M059J (cell line): ENCODE measurements at places on chromosomes 2 and 18.

DNA sequence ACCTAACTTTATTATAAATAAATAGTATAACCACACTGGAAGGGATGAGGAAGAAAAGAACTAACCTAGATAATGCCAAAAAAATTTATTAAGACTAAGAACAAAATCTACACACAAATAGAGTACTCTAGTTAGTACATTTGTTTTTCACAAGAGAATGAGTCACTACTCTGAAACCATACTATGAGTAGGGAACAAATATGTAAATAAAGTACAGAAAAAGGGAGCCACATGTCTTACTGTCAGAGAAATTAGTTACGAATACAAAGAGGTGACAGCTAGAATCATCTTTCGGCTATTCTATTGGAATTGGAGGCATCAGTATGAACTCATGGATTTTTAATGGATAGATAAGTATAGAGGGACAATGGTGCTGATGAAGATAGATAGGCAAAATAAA, 150.5 kb downstream of the COPS8 start:
- DNase-seq = peak; percentile 55

DNA sequence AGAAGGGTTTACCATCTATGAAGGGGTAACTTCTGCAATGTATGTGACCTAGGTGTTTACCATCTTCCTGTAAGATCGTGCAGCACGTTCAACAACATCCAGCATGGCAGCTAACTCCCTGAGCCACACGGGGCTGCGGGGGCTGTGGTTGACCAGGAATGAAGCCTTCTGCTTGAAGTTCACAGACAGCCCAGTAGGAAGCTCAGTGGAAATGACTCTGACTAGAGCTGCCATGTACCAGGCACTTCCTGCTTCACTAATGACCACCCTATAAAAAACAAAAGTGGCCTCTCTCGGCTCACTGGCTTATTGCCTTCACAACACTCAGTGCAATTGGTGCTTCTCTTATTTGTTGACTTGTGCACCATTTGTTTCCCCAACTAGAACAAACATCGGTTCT, 99.7 kb upstream of the SMAD7 start:
- DNase-seq = no peak

- peak; percentile 72 for DNase-seq
Observed at GRCh38 chr2:150888337-150888736, 373.3 kb downstream of the RBM43 start.

DNA sequence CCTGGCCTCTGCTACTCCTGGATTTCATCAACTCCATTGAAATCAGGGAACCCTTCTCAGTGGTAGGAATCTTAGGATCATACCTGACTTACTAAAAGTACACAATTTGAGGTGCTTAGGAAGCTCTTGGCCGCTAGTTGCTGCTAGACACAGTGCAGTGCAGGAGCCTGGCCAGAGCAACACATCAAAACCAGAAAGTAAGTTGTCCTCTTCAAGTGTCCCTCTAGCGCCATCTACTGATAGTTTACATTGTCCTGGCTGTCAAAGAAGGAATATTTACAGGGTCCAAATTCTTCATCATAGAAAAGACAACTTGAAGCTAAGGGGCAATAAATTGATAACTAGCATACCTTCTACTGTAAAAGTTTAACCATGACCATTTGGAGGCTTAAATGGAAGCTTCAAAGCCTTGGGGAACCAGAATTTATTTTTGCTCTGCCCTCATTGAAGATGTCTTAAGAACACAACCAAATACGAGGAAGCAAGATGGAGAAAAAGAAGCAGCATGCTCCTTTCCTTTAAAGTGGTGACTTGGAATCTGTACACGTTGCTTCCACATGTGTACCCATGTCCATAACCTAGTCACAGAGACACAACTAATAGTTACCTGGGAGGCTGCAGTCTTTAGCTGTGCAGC, 889.1 kb upstream of the GCFC2 start:
- DNase-seq = peak; percentile 52

DNA sequence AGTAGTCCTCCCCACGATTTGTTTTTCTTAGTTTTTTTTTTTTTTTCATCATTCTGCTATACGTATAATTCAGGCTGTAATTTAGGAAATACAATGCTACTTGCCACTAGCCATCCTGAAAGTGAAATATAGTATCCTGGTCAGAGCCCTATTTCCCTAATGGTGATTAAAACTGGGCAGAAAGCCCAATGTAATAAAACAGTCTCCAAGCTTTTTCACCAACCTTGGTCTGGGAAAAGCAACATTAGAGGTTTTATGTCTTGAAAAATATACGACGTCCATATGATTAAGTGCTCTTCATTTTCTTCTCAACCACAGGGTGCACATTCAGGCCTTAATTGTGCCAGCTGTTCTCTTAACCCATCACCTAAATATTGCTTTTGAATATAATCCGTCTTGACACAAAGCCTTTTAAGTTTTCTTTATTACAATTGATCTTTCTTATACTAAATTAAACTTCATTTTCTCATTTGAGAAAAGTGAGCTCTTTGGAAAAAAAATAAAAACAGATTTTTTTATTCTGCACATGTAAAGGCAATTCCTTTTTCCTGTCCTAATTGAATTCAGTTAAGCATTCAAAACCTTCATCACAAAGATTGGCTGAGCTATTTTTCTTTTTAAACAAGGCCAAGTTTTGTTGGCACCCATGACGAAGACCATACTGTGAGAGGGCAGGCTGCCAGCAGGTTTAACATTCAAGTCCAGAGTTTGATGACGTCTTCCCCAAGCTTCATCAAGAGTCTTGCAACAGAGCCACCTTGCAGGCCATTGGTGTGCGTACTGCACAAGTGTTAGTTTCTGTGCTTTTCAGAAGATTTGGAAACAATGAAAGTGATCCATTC, 52.7 kb downstream of the MAP2 start:
- DNase-seq = peak; percentile 51

DNA sequence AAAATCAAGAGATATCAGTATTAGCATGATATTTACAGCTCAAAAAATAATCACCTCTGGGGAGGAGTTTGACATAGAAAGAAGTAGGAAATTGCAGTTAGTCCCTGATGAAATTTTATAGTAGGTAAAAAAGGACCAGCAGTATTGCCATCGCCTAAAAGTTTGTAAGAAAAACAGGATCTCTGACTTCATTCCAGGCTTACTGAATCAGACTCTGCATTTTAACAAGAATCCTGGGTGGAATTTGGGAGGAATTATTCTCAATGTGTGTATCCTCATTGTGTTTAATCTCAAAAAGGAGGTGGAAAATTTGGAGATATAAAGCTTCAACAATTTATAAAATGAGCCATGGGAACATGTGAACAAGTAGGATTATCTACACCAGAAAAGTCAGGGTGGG, 31.2 kb upstream of the STAT1 start:
- no peak for DNase-seq

DNA sequence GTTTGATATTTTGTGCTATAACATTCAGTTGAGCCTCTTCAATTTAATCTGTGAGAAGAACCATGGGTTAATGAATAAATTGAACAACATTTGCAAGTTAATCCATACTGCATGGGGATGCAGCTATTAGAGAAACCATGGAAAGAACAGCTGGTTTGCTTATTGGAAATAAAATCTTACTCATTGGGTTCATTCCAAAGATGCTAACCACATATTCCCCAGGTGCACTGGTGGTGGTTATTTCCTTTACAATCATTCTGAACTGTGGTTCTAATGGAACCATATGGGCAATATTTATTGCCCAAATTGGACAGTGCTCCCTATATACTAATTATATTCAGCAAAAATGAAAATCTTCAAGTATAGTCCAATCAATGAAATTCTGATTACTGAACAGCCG, 1200.4 kb upstream of the CDH2 start:
- no peak for DNase-seq

DNA sequence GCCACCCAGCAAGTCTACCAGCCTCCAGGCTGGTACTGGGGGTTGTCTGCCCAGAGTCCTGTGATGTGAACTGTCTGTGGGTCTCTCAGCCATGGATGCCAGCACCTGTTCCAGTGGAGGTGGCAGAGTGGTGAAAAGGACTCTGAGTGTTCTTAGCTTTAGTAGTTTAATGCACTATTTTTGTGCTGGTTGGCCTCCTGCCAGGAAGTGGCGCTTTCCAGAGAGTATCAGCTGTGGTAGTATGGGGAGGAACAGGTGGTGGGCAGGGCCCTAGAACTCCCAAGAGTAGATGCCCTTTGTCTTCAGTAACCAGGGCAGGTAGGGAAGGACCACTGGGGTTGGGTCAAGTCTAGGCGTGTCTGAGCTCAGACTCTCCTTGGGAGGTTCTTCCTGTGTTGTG, 356.7 kb downstream of the STK39 start:
- no peak for DNase-seq

DNA sequence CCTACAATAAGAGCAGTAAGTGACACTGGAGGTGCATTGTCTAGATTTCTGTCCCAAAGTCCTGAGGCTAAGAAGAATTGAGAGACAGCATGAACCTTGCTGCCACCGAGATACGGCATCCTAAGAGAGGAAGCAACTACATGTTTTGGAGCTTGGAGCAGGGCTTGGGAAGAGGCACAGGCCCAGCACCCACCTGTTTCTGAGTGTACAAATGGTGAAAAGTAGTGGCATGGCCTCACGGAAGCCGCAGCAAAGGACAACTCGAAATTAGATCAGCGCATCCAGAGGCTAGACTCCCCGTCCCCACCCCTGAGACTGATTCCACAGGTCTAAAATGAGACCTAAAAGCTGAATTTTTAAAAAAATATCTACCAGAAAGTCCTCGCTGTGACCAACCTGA, 127.5 kb downstream of the PTGR3 start:
- no peak for DNase-seq

- no peak for DNase-seq
Observed at GRCh38 chr2:241007880-241008710, 9.7 kb downstream of the SNED1 start.

GRCh38 chr18:46632401-46633071, 24.5 kb downstream of the LOXHD1 start:
- DNase-seq = peak; percentile 91

DNA sequence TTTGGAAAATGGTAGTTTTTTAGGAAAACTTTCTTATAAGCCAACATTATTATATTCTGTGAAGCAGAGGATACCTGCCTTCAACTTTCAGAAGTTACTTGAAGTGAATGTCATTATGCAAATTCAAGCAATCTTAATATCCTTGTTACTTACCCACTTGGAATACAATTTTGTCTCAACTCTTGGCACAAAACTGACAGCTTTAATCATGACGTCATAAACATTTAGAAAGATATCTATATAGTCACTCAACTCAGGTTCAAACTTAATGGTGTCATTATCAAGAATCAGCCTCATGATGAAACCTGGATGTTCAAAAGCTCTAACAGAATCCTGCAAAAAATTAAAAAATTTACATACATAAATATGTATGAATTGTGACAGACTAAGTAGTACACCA, 68.1 kb downstream of the DNAH7 start:
- no peak for DNase-seq

- DNase-seq = no peak
Observed at GRCh38 chr2:37453027-37453426, 108.6 kb downstream of the QPCT start.

- DNase-seq = no peak
Observed at GRCh38 chr18:73973972-73974371, 173.7 kb downstream of the FBXO15 start.

DNA sequence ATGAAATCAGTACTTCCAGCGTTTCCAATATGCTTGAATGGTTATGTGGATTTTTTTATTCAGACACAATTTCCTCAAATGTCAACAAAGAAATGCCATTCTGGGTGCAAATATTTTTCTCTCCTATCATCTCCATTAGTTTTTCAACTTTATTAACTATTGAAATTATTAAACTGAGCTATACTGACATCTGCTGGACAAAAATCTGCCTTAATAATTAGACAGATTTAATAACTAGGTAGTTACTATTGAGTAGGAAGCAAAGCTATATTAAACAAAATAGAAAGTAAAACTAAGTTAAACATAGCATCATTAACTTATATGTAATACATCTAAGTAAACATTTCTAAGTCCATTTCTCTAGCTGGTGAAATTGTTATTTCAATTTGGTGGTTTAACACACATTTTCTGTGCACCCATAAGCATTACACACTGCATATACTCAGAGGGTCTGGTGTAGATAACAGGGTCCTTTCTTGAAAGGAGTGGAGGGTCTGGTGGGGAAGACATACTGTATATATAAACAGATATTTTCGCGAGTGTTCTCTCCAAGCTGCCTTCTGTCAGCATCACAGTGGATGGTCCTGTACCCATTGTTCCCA, 77.0 kb downstream of the LANCL1 start:
- DNase-seq = peak; percentile 1

DNA sequence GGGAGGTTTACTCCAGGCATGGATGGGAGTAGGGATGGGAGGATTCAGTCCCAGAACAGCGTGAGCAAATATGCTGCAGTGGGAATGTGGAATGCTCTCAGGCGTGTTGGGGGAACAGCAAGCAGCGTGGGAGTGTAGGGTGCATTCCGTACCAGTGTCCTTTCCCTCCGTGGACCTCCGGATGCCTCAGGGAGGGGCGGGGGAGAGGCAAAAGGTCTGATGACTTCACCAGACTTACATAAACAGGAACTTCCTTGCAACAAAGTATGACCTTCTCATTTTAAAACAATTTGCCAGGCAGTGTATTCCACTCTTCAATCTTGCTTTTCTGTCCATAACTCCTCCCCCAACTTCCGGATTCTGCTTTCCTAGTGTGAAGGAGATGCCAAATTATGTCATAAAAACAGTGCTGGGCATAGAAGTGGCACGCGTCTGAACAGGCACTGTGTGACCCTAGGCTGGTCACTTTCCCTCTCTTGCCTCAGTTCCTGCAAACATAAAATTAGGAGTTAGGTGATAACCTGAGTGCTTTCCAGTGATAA, 36.9 kb downstream of the RPL37A start:
- DNase-seq = peak; percentile 92

GRCh38 chr2:193869564-193869963, 1674.8 kb upstream of the TMEFF2 start:
- no peak for DNase-seq

DNA sequence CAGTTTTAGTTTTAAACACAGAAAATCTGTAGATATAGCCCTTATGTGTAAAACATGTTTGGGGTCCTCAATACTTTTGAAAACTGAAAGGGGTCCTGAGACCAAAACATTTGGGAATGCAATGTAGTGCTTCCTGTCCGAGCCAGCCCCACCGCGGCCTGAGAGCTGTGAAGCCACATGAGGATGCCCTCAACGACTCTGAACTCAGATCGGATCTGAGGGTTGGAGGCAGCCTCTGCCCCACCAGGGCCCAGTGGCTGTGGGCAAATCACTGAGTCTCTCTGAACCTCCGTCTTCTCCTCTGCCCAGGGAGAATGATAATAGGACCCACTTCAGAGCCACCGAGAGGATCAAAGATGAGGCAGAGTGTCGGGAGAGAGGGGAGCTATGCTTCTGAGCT, 33.4 kb upstream of the HPCAL1 start:
- no peak for DNase-seq

GRCh38 chr18:22470248-22471235, 52.8 kb upstream of the CTAGE1 start:
- DNase-seq = peak; percentile 80

- DNase-seq = no peak
Observed at GRCh38 chr2:109153807-109154206, 24.8 kb downstream of the SH3RF3 start.

DNA sequence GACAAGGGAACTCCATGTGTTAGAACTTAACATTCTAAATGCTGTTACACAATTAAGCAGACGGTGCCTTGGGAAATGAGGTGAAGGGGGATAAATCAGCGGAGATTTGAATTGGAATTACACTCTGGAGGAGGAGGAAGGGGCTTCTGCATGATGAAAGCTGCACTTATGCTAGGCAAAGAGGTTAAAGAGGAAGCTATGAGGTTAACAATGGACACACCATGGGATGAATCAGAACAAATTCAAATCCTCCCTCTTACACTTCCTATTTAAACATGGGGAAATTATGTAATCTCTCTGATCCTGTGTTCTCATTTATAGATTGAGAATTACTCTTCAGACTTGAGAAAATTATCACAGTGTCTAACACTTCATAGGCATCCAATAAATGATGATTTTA, 121.5 kb upstream of the SIX2 start:
- no peak for DNase-seq
